ENCODE measurements at places on chromosomes 3 and 15.
A peak's percentile ranks its signal among the peaks of the same experiment; 100 is the strongest.

DNA sequence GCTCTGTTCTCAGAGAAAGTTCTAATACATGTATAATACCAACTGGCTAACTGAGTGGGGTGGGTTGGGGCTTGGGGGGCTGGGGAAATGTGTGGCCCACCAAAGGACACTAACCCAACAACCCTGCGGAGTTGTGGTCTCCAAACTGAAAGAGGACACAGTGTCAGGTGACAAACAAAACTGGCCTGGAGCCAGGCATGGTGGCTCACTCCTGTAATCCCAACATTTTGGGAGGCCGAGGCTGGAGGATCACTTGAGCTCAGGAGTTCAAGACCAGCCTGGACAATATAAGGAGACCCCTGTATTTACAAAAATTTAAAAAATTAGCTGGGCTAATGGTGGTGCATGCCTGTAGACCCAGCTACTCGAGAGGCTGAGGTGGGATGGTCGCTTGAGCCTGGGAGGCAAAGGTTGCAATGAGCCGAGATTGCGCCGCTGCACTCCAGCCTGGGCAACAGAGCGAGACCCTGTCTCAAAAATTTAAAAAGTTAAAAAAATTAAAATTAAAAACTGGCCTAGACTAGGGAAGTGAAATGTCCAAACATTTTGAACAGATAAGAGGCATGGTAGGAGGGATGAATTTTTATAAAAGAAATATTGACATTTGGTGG, 31.7 kb upstream of the SRP14 start:
- no peak for DNase-seq

- DNase-seq, result no peak
Measured at GRCh38 chr3:195042743-195043606, 228.0 kb downstream of the XXYLT1 start.

GRCh38 chr3:45083023-45083422, 56.9 kb downstream of the CLEC3B start:
- no peak for DNase-seq

GRCh38 chr15:101013769-101014675, 94.9 kb downstream of the LRRK1 start:
- peak; percentile 67 for DNase-seq

DNA sequence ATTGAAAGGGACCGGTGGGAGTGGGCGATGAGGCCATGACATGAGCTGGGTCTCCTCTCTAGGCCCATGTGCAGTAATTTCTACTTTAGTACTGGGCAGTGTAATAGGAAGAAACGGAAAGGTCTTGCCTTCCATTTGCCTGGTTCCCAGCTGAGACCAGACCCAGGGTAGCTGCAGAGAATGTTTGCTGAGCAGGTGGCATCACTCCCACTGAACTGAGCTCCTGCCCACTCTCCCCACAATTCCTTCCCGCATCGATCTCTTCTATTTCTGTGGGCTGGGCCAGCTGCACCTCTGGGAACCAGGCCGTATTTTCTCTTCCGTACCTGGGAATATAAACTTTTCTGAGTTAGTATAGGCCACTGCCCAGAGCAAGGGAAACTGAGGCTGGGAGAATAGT, 15.8 kb downstream of the ESYT3 start:
- DNase-seq, result no peak

- no peak for DNase-seq
Measured at GRCh38 chr3:190269101-190269500, 53.1 kb downstream of the CLDN1 start.

DNA sequence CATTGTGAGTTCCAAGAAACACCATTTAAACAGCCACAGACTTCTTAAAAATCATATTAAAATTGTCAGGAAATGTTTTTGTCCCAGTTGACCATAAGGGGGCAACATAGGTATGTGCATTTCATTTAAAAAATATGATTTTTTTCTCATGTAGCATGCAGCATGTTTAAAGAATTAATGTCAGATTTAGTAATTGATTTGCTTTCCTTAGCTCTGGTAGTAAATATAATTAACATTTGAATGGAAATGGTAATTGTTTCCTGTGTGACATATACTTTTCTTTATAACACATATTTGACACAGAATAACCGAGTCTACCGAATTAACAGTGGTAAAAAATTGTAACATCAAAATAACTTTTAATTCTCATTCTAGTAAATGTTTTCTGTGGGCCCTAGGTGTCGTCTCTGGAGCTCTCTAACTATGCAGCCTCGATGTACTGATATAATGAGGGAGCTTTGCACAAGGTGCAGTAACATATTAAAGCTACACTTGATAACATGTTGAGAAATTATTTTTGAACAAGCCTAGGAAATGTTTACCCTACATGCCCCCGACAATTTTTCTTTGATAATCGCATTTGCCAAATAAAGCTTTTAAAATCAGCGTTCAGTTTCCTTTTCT, 34.9 kb downstream of the NXPE3 start:
- DNase-seq, result no peak

GRCh38 chr15:70504299-70504951, 258.9 kb downstream of the UACA start:
- peak; percentile 85 for DNase-seq

DNA sequence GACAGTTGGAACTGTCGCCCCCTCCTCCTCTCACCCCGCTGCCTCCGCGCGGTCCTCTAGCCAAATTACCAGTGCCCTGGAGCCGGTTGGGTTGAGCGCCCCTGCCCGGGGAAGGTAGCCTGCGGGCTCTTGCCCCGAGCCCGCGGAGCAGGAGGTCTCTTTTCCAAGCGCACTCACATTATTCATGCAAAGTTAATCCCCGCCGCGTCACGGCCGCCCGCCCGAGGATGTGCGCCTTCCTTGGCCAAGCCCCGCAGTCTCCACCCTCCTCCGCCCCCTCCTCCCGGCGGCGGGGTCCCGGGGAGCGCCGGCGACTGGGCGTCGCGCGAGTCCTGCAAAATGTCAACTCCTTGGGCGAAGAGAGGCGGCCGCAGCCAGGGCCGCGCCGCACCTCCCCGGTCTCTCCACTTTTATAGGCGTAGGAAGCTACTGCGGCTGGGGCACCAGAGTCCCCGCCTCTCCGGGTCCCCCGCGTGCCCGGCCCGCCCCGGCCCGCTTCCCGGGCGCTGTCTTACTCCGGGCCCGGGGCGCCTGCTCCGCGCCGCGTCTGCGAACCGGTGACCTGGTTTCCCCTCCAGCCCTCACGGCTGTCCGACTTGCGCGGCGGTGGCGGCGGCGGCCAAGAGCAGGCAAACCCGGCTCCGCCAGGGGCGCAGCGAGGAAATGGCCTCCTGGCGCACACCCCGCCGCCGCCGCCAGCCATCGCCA, at the start of gene THRB:
Gene THRB (minus strand): TSS at position 233 of the 708 bp plus-strand sequence.
- DNase-seq, result peak; percentile 93

- DNase-seq, result no peak
Measured at GRCh38 chr15:85760531-85761371, 34.0 kb downstream of the KLHL25 start.

- no peak for DNase-seq
Measured at GRCh38 chr3:138049157-138049919, 39.4 kb downstream of the CLDN18 start.

DNA sequence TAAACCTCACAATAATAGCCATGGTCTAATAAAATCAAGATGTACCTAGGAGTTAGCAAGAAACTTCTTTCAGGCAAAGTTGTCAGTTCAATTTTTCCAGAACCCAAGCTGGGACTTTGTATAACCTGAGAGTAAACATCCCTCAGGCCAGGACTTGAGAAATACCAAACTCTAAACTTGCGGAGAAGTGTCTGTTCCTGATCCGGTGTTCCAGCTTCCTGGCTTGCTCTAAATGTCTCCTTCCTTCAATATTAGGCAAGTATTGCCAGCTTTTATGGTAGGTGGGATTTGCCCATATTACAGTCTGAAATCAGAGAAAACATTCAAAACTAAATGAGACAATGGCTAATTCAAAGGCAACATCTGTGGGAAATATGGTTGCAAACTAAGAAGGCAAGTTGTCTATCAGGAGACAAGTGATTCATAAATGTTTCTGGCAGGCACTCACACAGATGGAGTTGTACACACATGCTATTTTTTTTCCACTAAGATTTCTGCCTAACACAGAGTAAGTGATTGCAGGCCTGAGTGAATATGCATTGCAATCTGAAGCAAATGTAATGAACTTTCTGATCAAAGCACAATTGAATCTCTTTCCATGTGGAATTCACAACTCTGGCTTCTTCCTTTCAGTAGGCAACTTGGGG, 88.3 kb upstream of the COL8A1 start:
- DNase-seq, result no peak

DNA sequence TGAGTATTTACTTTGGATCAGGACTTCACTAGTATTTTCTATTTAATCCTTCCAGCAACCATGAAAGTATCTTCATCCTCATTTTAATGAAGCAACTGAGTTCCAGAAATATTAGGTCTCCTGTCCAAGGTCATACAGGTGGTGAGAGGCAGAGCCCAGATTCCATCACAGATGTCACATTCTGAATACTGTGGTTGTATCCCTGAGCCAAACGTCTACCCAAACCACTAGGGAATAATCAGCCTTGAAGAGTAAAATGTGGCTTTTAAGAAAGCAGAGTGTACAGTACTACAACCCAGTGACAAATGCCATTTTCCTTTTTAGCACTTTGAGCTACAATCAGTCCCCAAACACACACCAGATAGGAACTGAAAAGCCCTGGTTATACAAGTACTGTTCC, 93.3 kb upstream of the TRIM42 start:
- no peak for DNase-seq

- no peak for DNase-seq
Measured at GRCh38 chr3:5198313-5198677, 10.8 kb downstream of the EDEM1 start.

GRCh38 chr15:92693691-92694331, 38.2 kb upstream of the FAM174B start:
- DNase-seq, result peak; percentile 79

DNA sequence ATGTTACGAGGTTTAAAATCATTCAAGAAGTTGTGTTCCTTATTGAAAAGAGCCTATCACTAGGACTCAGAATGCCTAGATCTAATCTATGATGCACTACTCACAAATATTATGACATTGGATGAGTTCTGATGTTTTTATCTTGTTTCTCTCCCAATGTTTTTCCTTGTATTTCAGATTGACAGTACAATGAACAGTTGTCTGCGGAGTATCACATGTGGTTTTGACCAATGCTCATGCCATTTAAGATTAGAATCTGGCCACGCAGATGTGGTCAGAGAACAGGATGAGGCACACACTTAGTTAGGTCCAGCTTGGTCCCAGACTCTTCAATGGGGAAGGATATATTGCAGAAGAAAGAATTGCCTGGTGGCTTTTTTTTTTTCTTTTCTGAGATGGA, 25.6 kb upstream of the CCDC50 start:
- no peak for DNase-seq

DNA sequence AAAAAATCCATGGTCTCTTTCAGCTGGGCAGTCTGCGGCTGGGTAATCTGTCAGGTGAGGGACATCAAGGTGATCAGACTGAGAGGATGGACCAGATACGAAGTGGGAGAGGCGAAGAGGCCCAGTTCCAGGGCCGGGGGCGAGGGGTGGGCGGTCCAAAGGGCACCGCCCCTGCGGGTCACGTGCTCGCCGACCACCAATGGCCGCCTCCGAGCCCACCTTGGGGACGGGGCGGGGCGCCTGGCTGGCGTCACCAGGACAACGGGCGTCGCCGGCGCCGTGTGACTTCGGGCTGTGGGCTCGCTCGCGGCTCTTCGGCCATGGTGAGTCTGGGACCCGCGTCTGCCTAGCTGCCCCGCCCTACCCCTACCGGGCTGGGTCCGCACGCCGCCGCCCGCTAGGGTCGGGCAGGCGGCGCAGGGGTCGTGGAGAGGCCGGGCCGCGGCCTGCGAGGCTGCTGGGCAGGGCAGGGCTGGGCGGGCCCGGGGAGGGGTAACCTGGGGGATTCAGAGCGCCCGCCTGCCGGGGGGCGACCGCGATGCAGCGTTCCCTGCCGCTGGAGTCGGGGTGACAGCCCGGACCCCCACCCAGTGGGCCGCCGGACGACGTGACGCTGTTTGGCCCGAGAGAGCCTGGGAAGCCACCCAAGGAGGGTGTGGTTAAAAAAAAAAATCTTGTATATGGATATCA, at the start of gene FBXL2:
Gene FBXL2 (plus strand): TSS at position 250 of the 690 bp plus-strand sequence. CDS start 71 bp downstream, at position 321.
- DNase-seq, result peak; percentile 93

- DNase-seq, result no peak
Measured at GRCh38 chr15:33808720-33809457, 159.4 kb upstream of the CHRM5 start.

DNA sequence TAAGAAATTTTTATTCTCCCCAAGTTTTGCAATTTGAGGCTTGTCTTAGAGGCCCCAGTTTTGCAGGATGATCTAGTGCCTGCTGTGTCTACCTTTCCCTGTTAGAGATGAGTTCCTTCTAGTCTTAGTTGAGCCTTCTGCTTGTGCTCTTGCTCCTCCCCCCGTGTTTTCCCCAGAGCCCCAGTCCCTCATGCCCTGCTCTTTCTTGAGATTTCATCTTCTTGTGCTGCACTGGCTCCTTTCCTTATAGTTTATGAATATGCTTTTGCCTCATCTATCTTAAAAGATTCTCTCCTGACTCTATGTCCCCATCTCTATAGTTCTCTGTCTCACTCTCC, 4.7 kb downstream of the GAP43 start:
- no peak for DNase-seq

- DNase-seq, result peak; percentile 36
Measured at GRCh38 chr3:187737368-187738070, 7.7 kb downstream of the BCL6 start.

DNA sequence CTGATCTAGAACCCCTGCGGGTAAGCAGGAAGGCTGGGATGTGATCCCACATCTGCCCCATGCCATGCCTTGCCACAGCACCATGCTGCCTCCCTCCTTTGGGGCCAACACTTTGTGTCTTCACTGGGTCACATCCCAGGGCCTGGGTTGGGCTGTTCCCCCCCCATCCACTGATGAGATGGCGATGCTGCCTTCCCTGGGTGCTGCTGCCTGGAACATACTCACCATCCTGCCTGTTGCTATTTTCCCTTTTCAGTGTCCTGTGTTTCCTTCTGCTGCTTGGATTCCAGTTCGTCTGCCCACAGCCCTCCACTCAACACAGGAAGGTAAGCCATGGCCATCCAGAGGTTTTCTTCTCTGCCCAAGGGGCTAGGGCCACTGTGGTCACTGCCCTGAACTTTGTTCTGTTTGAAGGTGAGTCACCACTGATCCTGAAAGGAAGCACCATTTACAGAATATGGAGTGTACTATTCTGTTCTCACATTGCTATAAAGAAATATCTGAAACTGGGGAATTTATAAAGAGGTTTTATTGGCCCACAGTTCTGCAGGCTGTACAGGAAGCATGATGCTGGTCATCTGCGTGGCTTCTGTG, 39.4 kb downstream of the THSD4 start:
- no peak for DNase-seq

GRCh38 chr3:167146911-167147310, 233.2 kb downstream of the ZBBX start:
- DNase-seq, result no peak

- DNase-seq, result no peak
Measured at GRCh38 chr3:22419261-22419660, 668.3 kb upstream of the ZNF385D start.
